ENCODE measurements at places on chromosomes 5 and 9.

DNA sequence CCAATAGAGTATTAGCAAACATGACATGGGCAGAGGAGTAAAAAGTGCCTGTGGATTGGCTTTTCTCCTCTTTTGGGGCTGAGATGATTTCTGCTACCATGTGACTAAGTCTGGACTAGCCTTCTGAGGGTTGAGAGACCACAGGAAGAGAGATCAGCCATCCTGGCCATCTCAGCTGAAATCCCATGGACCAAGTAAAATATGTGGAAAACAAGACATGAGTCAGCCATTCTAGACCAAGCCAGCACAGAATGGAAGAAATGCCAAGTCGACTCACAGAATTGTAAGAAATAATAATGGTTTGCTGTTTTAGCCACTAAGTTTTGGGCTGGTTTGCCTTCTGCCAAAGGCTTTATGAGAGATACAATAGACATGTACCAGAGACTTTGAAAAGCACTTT is 377.8 kb downstream of the CHSY3 start:
- DNase-seq = no peak

DNA sequence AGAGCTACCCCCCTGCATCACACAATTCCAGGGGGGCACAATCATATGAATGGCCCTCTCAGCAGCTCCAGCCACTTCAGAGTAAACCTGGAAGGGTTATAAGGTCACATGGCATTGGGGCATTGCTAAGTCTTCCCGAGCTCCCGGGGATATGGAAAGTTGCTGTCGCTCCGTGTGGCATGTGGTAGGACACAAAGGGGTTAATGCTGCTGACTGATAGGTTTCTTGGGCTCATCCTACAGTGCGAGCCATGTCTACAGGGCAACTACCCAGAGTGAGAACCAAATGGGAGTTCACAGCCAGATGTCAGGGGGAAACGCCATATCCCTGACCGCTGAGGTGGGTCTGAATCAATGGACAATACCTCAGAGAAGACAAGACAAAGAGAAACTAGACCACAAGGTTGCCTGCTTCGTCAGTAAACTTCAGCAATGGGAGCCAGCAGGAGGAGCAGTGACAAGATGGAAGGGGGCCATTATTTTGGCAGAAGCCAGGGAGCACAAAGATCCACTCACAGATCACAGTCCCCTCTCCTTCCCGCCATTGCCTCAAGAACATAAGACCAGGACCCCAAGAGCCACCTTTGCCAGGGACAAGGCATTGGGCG is 52.4 kb upstream of the SHISAL2B start:
- no peak for DNase-seq

GRCh38 chr9:114027863-114028465 is 50.1 kb downstream of the AMBP start:
- DNase-seq = no peak

- DNase-seq = no peak
These were observed 107.0 kb downstream of the CDH6 start for GRCh38 chr5:31300501-31300900.

GRCh38 chr9:132919614-132920268 is 24.7 kb downstream of the TSC1 start:
- no peak for DNase-seq

DNA sequence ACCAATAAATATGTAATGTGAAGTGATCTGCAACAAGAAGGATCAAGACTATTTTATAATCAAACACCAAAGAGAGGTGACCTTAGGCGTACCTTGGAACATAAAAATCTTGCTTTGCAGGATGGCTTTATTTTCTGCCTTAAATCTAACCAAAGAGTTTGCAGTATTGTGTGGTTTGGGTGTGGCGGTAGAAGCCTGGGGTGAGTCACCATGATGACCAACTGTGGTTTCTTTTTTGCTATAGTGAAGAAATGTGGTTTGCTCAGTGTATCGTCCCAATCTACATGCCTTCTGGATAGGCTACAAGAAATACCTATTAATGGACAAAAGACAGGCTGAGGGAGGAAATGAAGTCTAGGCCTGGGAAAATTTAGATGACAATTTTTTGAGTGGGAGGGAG is 5.1 kb upstream of the CAST start:
- DNase-seq = peak; percentile 67

DNA sequence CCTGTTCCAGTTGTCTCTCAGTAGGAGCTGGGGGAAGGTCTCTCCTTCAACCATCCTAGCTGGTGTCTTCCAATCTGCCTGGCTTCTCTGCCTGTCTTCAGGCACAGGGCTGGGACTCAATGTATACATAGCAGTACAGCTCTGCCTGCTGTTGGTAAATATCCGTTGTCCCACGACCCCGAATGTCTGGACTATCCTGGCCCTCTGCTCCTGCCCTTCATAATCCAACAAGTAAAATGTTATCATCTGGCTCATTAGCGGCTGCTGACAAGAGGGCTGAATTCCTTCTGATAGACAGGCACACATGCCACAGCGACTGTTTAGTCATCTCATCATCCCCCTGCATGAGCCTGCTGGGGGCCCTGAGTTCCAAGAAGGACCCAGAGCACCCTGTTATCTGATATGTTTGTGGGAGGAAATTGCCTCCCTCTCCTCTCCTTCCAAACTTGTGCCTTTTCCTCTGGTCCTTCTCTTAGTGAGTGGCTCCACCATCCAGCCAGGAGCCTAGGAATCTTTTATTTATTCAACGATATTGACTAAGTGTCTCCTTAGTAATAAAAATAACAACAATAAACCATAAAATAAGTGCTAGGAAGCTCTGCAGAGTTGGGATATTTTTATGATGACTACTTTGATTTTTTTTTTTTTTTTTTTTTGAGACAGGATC is 29.5 kb upstream of the TGFBR1 start:
- DNase-seq = no peak

- DNase-seq = peak; percentile 3
These were observed 204.7 kb upstream of the RFX3 start for GRCh38 chr9:3730511-3730922.

DNA sequence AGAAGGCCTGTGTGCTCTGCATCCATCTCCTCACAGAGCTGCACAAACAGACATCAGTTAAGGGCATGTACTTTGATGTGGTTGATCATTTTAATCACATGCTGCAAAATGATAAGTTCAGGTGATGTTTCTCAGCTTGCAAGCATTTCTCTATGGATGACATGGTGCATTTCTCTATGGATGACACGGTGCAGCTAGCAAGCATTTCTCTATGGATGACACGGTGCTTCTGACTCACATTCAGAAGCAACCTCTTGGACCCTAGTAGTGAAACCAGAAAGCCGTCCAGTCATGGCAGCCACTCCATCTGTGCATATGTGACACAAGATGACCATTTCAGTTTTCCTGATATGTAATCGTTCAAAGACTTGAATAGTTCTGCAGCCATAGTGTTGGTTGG is 24.1 kb upstream of the RNF20 start:
- no peak for DNase-seq

GRCh38 chr5:5062525-5063302 is 77.4 kb upstream of the ADAMTS16 start:
- no peak for DNase-seq

GRCh38 chr5:182126-182525 is 9.2 kb upstream of the LRRC14B start:
- DNase-seq = no peak

Data from CD4-positive, alpha-beta T cell treated with Interleukin-17A for 1 hour (primary cell).